ENCODE measurements at places on chromosomes 5 and 9.

GRCh38 chr5:136375920-136376319 is 10.6 kb upstream of the TRPC7 start:
- no peak for DNase-seq

GRCh38 chr9:13213337-13213736 is 66.2 kb downstream of the MPDZ start:
- no peak for DNase-seq

DNA sequence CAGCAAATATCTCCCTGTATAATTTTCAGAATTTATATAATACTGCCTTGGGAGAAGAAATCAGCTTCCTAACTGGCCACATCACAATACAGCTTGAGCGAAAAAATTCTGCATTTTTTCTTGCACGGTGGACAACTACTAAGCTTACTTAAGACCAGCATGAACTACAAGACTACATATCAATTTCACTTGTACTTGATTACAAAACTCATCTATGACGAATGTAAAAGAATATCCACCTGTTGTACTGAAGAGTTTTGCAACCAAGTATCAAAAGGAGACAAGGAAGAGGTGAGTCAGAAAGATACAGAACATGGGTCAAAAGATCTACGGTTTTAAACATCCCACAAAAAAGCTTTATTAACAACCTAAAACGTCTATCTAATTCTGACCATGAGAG is 279.4 kb downstream of the BNC2 start:
- no peak for DNase-seq

DNA sequence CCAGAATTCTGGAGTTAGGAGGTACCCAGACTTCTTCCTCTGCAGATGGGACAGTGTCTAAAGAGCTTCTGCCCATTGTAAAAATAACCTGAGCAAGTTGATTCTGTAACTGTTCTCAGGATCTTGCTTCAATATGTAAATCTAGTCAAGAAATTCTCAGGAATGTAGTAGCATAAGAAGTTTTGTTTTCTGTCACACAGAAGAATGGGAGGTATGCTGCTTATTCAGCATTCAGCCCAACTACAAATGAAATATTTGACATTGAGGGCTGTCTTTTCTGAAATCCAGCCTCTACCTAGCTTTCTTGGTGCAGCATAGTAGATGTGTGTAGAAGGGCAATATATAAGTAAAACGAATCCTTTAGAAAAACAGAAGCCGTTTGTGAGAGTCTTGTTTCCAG is 13.8 kb downstream of the MACIR start:
- no peak for DNase-seq

- no peak for DNase-seq
Measured at GRCh38 chr9:21715408-21715807, 87.0 kb upstream of the MTAP start.

DNA sequence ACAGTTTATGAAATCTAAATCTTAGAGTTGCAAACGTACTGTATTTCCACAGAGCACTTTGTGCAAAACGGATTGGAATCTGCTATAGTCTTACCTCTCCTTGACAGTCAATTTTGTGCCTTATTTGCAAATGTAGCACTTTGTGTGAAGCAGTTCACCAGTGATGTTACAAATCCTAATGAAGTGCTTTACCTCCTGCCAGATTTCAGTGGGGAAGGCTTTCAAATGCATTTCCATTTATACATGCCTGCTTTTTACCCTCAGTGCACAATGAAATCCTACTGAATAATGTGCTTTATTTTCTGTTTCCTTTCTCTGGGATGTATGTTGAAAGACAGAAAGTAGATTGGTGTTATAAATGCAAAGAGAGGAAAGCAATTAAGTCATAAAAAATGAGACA is 2141.6 kb upstream of the C9orf72 start:
- no peak for DNase-seq

DNA sequence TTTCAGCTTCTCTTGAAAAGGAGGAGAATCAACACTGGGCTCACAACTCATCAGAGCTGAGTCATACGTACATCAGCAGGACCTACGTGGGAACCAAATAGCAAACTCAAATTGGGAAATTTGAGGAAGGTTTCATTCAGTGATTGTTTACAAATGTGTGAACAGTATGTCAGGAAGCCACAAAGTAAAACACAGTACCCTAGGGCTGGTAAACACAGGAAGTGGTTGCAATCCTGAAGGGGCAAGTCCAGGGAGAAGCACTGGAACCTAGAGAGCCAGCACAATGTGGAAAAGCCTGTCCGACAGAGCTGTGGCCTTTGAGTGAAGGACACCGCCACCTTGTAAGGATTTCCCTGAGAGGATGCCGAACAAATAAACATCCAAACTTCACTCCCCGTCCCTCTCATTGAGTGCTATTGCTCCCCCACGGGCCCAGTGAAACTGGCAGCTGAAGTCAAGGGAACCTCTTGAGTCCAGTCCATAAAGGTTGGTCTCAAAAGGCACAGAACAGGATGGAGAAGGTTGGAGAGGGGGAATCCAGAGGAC is 26.7 kb upstream of the RICTOR start:
- no peak for DNase-seq

DNA sequence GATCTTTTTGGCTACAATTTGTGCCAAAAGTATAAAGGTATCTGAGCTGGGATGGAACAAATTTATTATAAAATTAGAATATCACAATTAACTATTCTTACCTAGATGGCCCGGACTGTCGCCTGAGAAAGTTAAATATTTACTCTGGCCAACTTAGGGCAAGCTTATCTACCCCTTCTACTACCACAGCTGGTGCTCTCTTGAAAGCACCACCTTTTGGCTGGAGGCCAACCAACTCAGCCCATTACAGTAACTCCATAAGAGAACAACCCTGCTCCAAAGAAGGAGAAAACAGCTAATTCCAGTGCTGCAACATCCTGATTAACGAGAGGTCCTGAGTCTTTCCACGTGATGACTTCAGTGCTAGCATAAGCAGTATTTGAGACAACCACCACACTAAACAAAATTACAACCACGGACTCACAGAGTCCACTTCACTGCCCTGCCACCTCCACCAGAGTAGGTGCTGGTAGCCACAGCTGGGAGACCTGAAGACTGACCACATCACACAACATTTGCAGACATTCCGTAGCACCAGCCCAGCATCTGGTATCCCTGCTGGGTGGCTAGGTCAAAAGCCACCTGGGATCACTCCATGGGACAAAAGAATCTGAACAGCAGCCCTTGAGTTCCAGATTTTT is 43.2 kb downstream of the RGMB start:
- no peak for DNase-seq

- no peak for DNase-seq
Measured at GRCh38 chr5:53265043-53265442, 155.5 kb upstream of the MOCS2 start.

DNA sequence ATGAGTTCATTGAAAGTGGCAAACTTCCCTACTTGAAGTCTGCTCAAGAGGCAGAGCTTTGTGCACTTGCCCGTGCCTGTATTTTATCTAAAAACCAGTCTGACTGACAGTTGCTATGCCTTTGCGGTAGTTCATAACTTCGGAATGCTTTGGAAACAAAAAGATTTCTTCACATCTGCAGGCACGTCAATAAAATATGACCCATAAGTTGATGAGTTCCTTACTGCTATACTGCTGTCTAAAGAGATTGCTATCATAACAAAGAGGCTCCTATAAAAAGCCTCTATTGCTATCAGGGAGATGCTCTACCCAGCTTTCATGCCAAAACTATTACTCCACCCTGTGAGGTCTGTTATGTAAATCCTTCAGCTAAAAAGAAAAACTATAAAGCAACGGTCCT is 25.4 kb upstream of the RNF20 start:
- no peak for DNase-seq

- no peak for DNase-seq
Measured at GRCh38 chr5:113043491-113043931, 66.9 kb downstream of the DCP2 start.

GRCh38 chr5:17118631-17119030 is 98.8 kb upstream of the BASP1 start:
- peak; percentile 27 for DNase-seq

GRCh38 chr5:179435181-179435580 is 89.9 kb upstream of the ADAMTS2 start:
- DNase-seq = no peak

DNA sequence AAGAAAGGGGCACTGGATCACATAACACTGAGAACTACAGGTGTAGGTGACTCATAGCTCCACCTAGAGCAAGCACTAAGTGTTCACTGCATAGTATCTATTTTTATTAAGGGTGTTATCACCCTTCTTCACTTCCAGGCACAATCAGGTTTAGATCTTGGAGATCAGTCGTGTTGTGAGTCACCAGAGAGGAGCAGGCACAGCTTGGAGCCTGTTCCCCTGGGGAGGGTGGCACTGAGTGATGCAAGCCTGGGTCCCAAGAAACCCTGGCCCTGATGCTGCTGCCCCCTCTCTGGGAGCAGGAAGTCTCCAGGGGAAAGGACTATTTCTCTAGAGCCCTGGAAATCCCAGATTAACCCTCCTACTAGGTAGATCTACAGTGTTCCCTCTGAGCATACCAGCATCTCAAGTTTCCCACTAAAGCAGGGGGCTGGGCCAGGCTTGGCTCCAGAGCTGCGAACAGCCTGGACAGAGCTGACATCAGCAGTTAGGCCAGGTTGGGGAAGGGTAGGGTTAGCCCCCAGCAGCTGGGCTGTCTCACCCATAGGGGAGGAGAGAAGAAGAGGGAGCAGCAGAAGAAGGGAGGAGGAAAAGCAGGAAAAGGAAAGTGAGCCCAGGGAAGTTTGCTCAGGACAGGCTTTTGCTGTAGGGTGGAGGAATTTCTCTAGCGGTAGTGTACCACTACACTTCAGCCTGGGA is 28.1 kb upstream of the SPINK4 start:
- no peak for DNase-seq

DNA sequence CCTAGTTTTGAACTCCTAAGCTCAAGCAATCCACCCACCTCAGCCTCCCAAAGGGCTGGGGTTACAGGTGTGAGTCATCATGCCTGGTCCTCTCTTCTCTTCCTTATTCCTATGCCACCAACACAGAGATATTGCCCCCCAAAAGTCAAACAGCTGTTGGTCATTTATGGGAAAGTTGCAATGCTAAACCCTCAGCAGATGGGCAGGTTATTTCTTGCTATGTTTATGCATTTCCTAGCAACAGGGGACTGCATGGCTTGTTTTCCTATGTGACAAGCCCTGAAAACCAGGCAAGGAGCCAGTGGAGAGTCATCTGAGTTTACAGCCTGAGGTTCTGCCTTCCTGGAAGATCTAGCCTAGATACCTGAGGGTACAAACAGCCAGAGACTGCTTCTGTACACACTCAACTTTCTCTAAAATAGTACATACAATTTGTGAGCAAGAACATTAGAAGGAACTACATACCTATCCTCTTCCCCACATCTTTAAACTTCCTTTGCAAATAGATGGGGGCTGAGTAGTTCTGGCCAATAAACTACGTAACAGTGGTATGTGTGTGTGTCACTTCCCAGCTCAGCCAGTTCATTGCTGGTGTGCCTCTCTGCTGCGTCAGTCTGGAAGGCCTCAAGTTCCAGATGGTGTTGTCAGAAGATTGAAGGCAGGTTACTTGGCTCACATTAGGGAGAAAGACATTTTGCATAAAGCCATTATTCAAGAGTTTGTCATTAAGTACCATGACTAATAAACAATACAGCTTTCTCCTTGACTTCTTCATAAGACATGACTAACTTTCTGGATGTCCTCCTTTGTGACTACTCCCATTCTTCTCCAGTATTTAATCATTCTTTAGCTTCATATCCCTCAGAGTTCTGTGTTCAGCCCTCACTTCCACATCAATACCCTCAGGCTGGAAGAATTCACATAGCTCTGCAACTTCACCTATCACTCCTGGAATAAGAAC is 65.3 kb downstream of the CSNK1A1 start:
- no peak for DNase-seq

All from B cell (primary cell).